ENCODE measurements at places on chromosomes 16 and 17.

GRCh38 chr16:1602285-1602684 is 9.6 kb downstream of the IFT140 start:
- DNase-seq: no peak

GRCh38 chr17:2335726-2336214 is 487 bp downstream of the TSR1 start:
- no peak for DNase-seq

DNA sequence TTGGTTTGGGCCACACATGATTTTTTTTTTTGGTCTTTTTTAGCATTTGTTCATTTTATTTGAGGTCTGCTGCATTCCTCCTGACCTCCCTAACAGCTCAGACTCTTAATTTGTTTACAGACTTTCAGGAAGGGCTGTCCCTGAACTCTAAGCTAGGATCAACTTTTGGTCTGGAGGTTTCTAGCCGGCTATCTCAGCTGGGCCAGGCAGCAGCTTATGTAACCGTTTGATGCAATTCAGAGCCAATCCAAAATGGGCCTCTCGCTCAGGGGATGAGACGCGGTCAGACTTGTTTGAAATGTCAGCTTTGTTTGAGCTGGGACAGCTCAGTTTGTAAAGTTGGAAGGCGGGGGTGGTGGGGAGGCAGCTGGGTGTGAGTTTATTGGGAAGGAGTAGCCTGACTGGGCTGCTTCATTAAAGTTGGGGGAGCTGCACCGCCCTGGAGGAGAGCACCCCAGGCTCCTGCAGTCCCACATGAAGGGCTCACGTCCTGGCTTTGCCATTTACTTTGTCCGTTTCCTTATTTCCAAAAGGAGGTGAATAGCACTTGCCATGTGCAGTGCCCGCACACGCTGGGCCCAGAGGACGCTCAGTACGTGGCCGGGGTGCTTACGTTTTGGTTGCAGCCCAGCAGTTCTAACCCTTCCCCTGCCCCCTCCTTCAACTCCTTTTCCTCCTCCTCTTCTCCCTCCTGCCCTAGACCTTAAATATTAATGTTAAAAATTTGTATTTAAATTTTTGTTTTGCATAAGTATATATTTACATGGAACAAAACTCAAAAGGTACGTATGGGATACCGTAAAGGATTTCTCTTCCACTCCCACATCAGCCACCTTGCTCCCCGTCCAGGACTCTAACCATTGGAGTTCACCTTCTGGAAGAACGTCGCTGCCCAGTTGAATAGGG is 121.2 kb downstream of the SNX29 start:
- no peak for DNase-seq

GRCh38 chr17:71941920-71942319 is 178.9 kb upstream of the SOX9 start:
- DNase-seq: no peak
